NCI-H1436 (cell line): ENCODE measurements at places on chromosomes 1 and 21.

GRCh38 chr1:213977486-213977842, 10.3 kb upstream of the PROX1 start:
- DNase-seq: no peak

- DNase-seq: no peak
Measured at GRCh38 chr1:159532922-159533321, 2.9 kb downstream of the OR10J5 start.

- DNase-seq: no peak
Measured at GRCh38 chr1:55815745-55816455, 600.7 kb upstream of the USP24 start.

DNA sequence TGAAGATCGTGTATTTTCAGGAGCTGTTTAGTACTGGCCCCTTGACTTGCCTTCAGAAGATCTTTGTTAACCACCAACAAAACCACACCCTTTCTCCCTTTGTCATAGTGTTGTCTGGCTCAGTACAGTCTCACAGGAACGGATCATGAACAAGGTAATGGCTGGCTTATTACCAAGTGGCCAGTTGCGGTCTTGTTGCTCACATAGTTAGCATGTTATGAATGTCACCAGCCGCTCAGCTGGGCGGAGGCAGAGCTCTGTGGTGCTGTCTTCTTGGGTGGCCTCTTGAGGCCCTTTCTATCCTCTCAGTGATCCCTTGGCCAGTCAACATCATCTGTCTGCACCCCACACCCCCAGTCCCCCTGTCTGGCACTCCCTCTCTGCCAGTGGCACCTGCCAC, 21.4 kb downstream of the CNIH3 start:
- no peak for DNase-seq

DNA sequence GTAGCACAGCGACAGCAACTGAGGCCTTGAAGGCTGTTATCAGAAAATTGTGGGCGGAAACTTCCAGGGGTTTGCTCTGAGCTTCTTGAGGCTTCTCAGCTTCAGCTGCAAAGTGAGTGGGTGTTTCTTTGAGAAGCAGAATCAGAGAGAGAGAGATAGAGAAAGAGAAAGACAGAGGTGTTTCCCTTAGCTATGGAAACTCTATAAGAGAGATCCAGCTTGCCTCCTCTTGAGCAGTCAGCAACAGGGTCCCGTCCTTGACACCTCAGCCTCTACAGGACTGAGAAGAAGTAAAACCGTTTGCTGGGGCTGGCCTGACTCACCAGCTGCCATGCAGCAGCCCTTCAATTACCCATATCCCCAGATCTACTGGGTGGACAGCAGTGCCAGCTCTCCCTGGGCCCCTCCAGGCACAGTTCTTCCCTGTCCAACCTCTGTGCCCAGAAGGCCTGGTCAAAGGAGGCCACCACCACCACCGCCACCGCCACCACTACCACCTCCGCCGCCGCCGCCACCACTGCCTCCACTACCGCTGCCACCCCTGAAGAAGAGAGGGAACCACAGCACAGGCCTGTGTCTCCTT, at the start of gene FASLG:
FASLG (plus strand) TSS at position 233 of the 583 bp plus-strand sequence; CDS start at position 332, 99 bp downstream.
- DNase-seq: no peak

DNA sequence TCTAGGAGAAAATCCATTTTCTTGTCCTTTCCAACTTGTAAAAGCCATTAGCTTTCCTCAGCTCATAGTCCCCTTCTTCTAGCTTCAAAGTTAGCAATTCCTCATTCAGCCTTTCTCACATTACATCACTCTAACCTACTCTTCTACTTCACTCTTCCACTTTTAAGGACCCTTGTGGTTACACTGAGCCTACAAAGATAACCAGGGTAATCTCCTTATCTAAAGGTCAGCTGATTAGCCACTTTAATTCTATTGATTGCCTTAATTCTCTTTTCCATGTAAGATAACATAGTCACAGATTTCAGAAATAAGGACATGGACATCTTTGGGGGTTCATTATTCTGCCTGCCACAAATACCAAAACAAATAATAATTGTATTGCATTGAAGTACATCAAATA, 8.5 kb upstream of the SPATA6 start:
- no peak for DNase-seq

DNA sequence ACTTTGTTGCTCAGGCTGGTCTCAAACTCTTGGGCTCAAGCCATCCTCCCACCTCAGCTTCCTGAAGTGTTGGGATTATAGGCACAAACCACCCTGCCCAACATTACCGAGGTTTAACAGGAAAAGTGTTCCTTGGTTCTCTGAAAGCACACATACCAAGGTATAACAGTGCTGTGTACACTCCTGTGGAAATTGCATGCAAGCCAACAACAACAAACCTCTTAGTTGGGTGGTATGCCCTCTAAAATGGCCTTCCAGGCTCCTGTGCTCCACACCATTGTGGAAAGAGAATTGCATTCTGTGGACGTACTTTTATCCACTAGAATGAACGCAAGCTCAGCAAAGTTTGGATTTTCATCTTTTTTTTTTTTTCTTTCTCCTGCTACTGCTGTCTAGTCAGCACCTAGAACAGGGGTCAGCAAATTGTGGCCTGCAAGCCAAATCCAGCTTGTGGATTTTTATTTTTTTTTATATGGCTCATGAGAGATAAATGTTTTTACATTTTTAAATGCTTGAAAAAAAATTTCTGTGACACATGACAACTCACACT, 192.2 kb upstream of the TNR start:
- no peak for DNase-seq

DNA sequence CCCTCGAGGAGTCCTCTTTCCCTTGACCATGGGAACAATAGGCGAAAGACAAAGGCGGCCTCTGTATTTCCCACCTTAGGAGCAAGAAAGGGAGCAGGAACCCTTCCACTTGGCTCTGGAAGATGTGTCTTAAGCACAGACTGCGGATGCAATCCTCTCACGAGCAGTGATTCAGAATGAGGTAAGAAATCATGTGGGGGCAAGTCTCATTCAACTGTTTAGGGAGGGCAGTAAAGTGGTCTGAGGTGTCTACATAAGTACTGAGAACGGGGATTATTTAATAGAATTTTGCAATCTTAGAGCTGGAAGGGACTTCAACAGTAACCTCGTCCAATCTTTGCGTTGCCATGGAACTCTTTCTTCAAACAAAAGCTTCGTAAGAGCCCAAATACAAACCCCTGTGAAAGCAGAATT, 1.6 kb upstream of the DYRK3 start:
- DNase-seq: no peak

GRCh38 chr1:152018537-152018936, 18.3 kb downstream of the S100A11 start:
- no peak for DNase-seq

DNA sequence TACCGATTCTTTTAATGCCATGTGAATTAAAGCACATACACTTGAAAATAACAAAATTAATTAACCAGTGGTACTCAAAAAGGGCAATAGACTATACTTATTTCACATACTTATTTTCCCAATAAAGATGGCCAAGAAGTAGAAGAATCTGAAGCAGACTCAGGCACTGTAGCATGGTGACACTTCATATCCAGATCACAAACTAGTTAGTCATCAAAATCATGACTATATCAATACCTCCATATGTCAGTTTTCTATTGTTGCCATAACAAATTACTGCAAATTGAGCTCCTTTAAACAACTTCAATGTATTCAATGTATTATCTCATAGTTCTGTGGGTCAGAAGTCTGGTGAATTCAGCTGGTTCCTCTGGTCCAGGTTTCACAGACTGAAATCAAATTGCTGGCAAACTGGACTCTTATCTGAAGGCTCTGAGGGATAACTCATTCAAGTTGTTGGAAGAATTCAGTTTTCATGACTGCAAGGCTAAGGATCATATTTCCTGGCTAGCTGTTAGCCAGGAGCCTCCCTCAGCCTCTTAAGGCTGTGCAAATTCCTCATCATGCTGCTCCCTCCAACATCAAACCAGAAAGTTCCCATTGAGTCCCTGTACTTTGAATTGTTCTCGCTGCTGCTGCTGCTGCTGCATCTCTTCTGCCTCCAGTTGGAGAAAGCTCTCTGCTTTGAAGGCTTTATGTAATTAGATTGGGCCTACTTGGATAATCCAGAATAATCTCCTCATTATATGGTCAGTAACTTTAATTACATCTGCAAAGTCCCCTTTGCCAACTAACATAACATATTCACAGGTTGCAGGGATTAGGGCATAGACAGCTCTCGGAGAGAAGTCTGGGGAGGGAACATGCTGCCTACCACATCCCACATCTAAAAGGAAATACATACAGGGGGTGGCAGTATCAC, 91.5 kb downstream of the MRPL39 start:
- DNase-seq: no peak

DNA sequence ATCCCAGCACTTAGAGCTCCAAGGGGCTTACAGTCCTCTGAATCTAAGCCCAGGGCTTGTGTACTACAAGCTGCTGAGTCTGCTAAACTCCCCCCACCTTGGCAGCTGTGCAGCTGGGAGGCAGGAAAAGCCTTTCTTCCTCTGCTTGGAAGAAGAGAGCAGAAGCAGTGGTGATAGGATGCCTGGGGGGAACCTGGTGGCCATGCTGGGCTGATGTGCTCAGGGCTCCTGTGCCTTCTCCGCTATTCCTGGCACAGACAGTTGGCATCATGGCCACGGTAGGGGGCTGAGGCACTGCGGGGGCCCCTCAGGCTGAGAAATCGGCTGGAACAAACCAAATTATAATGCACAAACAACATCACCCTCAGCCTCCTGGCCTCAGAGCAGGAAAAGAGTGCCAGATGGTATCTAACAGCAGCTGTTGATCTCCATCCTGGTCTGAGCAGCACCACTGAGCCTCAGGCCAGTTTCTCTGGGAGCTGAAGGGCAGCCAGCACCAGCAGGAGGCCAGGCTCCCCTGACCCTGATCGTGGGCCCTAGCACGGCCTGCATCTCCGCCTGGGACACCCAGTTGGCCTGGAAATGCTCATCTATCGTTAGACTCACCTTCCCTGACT, 35.8 kb downstream of the ECE1 start:
- no peak for DNase-seq

- no peak for DNase-seq
Measured at GRCh38 chr1:3465935-3466321, 11.5 kb downstream of the ARHGEF16 start.

- DNase-seq: peak; percentile 59
Measured at GRCh38 chr1:151762941-151763921, at the start of gene MRPL9. Gene MRPL9, minus strand, starts transcription at chr1:151763496. Its CDS starts 17 bp downstream, at chr1:151763479.

- DNase-seq: no peak
Measured at GRCh38 chr1:36352125-36352909, 28.9 kb upstream of the EVA1B start.

GRCh38 chr1:155184351-155184811, 10.7 kb downstream of the TRIM46 start:
- no peak for DNase-seq

DNA sequence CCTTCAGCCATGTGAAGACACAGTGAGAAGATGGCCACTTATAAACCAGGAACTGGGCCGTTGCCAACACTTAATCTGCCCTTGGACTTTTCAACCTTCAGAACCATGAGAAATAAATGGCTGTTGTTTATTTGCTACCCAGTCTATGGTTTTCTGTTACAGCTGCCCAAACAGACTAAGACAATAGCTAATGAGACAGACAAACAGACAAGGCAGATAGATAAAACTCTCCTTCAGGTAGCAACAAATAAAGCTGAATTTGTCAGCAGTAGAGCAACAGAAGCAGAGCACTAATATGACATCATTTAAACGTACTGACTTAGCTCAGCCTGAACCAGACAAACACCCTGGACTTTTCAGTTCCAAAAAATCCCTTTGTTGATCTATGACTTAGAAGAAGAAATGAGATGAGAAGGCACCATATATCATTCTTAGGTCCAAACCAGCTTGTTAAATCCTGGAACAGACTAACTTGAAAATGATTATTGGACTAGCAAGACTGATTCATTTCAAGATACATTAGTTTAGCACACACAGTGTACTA, 27.0 kb downstream of the ZZZ3 start:
- no peak for DNase-seq

DNA sequence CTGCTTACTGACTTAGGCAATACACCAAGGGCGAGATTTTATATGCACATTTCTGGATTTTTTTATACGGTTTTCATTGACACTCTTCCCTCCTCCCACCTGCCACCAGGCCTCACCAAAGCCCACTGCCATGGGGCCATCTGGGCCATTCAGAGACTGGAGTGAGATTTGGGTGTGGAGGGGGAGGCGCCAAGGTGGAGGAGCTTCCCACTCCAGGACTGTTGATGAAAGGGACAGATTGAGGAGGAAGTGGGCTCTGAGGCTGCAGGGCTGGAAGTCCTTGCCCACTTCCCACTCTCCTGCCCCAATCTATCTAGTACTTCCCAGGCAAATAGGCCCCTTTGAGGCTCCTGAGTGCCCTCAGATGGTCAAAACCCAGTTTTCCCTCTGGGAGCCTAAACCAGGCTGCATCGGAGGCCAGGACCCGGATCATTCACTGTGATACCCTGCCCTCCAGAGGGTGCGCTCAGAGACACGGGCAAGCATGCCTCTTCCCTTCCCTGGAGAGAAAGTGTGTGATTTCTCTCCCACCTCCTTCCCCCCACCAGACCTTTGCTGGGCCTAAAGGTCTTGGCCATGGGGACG, 57.9 kb downstream of the LACTBL1 start:
- DNase-seq: no peak
